ENCODE measurements at places on chromosomes 13 and 19.

DNA sequence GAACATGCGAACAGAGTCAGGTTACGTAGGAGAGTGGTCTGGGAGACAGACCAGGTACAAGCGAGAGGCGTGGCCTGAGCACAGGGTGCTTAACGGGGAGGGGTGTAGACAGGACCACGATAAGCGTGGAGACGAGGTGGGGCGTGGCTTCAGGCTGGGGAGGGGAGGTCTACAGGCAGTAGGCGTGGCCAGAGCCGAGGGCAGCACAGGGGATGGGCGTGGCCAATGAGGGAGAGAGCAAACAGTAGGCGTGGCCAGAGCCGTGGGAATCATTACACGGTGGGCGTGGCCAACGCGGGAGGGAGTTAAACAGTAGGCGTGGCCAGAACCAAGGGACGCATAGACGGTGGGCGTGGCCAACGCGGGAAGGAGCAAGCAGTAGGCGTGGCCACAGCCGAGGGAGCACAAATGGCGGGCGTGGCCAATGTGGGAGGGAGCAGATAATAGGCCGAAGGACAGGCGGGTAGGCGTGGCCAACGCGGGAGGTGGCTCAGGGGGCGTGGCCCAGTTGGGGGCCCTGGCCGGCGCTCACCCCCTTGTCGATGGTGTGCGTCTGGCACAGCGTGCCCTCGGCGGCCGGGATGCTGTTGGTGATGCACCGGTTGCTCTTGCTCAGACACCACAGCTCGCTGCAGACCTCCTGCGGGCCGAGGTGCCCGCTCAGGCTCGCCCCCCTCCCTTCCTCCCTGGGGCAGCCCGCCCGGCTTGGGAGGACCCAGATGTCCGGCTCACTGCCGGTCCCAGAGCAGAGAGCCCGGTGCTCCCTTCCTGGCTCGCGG lies 15.2 kb upstream of the MYO1F start:
- peak; percentile 86 for DNase-seq

GRCh38 chr13:101415358-101416174 lies 742 bp downstream of the NALCN start:
- DNase-seq: no peak

DNA sequence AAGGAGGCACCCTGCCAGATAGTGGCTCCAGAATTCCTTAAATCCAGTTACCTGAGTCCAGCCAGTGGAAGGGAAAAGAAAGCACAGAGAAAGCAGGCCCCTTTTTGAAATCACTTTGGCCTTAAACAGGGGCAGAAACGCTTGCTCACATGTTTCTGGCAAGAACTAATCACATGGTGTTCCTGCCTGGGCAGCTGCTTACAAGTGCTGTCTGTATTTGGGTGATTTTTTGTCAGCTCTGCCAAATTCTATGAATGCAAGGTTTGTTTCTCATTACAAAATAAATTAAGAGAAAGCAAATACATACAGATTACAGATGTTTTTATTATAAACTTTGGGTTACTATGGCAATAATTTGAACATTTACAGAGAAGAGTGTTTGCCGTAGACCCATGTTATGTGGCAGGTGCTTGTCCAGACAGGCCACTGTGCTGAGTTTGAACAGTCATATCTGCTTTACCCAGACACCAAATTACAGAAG lies 1237.8 kb downstream of the SLITRK5 start:
- no peak for DNase-seq

DNA sequence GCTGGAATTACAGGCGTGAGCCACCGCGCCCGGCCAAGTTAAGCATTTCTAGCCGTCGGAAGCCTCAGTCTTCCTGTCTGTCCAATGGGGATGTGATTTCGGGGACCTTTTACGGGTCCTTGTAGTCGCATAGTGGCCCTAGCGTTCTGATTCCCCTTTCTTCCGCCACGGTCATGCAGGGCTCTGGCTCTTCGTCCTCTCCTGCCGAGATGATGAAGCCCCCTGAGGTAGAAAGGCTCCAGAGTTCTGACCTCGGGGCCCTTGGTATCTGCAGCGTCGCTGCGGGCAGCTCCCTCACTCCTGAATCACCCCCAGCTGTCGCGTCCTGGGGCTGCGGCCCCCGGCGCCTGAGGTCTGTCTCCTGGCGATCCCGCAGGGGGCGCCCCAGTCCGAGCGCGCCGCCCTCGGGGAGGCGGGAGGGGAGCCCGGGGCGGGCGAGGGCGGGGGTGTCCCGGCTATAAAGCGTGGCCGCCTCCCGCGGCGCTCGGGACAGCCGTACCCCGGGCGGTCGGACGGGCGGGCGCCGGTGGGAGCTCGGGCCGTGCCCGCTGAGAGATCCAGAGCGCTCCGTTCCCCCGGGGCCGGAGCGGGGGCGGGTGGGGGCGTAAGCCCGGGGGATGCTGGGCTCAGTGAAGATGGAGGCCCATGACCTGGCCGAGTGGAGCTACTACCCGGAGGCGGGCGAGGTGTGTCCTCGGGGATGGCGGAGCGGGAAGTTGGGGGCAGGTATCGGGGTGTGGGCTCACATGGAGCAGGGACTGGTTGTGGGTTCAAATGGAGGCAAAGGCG lies at the start of gene FOXA3:
Gene FOXA3, plus strand, starts transcription at position 487 of the 789 bp plus-strand sequence. Its CDS starts 131 bp downstream, at position 618.
- DNase-seq: peak; percentile 43

DNA sequence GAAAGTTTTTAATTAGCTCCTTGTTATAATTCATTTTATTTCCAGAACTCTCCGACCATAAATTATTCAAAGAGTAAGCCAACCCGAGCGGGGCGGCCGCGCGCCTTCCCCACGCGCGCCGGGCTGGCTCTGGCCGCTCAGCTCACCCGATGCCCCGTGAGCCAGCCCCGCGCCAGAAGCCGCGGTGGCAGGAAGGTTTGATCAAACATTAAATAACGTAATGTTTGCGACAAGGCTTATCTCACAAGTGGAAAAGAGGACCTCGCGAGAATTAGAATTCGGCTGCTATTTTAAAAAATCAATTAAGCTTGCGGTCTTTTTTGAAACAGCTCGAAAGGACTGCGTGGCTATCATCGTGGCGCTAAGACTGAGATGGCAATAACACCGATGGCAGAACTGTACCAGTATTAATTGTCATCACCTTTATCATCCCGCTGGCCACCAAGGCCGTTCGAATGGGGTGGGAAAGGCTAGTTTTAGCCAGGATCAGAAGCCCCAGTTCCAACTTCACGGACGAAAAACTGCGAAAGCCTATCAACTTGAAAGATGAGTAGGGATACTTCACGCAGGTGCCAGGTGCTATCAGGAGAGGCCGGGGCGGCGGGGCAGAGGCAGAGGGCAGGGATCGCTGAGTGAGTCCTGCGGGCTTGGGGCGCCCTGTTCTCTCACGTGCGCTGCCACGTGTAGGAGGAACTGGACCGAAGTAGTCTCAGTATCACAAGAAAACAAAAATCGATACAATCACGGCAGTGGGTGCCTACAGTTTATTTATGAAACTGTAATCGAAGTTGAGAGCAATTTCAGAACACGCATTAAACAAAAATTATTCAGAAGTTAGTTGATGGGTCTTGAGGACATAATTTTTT lies 6.4 kb downstream of the POU4F1 start:
- no peak for DNase-seq

- no peak for DNase-seq
These were observed 26.4 kb downstream of the BORA start for GRCh38 chr13:72754111-72754510.

- no peak for DNase-seq
These were observed 829.7 kb downstream of the PCDH17 start for GRCh38 chr13:58461217-58461616.

DNA sequence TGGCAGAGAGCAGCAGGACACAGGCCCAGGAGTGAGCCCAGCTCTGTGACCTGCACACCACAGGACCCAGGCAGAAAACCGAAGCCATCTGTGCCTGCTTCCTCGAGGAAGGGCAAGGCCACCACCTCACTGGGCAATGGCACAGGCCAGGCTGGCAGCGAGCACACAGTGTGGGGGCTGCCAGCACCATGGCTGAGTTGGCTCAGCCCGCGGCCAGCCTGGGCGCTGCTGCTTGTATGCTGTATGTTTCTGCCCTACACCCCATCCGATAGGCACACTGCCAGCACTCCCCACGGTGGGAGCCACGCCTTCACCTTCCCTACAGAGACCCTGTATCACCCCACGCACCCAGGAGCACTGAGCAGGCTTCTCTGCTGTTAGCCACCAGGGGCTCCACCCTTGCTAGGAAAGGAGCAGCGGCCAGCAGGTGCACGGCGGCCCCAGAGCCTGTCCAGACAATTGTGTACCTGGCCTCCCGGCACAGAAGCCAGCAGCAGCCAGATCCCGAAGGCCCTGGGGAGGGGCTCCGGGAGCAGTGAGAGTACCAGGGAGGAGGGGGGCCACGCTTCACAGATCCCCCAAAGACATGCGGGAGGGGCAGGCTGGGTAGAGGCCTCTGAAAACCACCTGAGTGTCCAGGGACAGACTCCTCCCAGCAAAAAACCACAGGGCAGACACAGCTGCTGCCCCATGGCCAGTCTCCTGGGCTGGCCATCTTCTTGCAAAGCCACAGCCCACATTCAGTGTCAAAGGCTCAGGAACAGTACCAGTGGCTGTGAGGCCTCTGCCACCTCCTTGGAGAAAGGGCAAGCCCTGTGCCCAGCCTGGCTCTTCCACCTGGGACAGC lies 56.1 kb downstream of the MLLT1 start:
- DNase-seq: no peak

- no peak for DNase-seq
These were observed 35.9 kb downstream of the CAB39L start for GRCh38 chr13:49407936-49408335.
